Heart left ventricle (tissue), 16 donors: ENCODE measurements at places on chromosomes 7 and 10. TPM values are rescaled to one million over a fixed set of nuclear protein-coding genes. Genes with fewer than 3 reads are reported as not detected.
A peak's percentile ranks its signal among the peaks of the same experiment; 100 is the strongest.

DNA sequence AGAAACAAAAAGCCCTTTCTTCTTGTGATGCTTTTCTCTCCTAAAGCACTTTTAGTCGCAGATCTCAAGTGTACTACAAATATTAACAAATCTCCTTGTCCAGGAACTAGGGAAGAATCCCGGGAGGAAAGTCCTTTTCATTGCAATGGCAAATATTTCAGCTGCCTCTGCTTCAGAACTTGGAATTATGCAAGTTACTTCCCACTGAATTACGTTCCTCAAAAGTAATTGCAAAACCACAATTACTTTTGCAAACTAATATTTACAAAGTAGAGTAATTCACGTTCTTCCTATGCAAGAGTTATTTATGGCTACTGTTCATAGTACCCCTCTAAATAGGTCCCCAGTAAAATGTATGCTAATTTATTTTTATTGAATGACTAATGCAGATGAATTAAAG lies 14.5 kb downstream of the PRKCQ start:
- no peak for DNase-seq

DNA sequence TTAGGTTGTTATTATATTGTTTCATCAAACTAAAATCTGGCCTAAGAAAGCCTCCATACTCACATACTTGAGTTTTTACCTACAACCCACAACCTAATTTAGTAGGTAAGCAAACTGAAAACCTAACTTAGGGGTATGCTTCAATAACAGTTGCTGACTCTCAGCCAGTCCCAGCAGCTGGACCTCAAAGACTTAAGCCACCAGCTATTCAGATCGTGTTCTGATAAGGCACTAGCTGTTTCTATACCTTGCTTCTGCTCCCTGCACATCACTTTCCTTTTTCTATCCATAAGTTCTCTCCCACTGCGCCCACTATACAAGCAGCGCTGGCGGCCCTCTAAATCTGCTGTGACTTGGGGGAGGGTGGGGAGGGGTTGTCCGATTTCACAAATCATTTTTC lies 42.3 kb downstream of the SUGCT start:
- DNase-seq, result no peak

- DNase-seq, result no peak
Observed at GRCh38 chr7:28617308-28617880, 205.1 kb downstream of the CREB5 start.

DNA sequence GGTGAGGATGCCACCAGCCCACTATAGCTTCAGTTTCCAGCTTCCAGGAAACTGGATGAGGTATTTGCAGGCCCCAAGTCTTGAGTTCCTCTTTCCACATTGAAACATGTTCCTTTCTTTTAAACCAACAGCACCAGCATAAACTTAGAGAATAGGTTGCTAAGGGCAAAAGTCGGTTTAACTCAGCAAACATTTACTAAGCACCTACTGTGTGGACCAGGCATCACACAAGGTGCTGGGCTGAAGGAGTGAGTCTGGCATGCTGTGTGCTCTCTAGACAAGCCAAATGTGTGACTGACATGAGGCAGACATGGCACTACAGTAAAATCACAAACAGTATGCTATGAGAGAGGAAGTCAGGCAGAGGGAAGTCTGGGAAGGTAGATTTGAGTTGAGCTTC lies 11.0 kb upstream of the RASSF4 start:
- DNase-seq, result no peak

GRCh38 chr10:25530306-25530705 lies 355.5 kb downstream of the GPR158 start:
- DNase-seq, result no peak

- no peak for DNase-seq
Observed at GRCh38 chr10:112811741-112812551, 138.1 kb upstream of the TCF7L2 start.

- no peak for DNase-seq
Observed at GRCh38 chr7:73626814-73627213, 2.5 kb upstream of the MLXIPL start.

- DNase-seq, result no peak
Observed at GRCh38 chr10:74056050-74056818, 58.3 kb downstream of the VCL start.

- no peak for DNase-seq
Observed at GRCh38 chr7:583410-584121, 63.9 kb upstream of the PDGFA start.

DNA sequence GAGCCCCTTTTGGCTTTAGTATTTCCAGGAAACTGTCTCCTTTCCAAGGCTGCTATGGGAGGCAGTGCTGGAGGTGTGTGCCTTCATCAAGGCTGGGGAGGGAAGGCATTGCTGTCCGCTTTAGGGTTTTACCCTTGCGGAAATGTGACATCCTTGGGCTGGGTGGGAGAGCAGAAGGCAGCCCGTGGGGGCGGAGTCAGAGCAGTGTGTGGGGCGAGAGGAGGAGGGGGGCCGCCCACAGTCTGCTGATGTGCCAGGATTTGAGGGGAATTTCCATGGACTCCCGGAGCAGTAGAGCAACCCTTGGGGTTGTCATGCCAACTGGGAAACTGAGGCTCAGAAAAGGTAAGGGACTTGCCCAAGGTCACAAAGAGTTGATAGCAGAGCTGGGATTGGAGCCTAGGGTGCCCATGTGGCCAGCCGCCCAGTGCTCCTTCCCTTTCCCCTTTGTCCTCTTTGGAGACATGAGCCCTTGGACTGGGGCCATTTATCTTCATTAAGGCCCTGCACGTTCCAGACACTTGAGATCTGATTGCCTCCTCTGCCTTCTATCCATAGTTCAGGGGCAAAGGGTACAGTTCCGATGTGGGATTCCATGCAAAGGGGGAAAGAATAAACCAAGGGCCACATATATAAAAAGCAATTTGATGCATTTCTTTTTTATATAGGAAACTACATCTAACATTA lies 22.2 kb downstream of the TSPAN15 start:
- no peak for DNase-seq

DNA sequence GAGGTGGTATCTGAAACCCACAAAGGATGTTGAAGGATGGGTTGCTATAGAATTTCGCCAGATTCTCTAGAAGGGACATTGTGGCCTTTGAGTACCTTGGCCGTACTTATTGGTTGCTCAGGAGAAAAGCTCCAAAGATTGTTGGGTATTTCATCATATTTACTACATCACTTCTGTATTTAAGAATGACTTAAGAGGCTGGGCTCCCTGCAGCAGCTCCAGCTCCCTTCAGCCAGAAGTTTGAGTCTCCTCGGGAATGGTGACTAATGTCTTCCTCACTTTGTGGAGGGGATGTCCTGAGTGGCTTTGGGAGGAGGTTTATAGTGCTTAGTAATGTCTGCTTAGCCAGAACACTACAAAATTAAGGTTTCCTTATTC lies 18.1 kb downstream of the MINDY4 start:
- no peak for DNase-seq

DNA sequence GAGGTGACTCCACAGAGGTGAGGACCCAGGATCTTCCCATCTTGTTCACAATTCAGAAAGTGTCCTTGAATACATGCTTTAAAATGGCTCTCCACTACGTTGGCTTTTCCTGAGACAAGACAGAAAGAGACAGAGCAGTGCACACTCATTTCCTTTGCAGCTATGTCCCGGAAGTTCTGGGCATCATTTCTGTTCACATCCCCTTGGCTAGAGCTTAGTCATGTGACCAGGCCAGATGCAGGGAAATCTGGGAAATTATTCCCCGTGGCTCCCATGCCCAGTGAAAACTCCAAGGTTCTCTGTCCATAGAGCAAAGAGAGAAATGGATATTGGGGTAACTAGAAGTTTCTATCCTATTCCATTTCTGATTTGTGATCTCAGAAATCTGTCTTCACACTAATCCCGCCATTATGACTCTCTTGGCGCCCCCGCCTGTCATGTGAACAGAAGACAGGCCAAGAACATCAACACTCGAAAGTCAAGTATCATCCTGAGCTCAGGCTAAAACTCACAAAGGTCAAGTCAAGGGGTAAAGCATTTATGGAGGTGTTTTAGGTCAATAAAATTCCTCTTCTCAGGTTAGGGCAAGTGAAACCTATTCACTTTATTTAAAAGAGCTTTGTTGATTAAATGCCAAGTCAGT lies 251.4 kb upstream of the HABP2 start:
- no peak for DNase-seq

DNA sequence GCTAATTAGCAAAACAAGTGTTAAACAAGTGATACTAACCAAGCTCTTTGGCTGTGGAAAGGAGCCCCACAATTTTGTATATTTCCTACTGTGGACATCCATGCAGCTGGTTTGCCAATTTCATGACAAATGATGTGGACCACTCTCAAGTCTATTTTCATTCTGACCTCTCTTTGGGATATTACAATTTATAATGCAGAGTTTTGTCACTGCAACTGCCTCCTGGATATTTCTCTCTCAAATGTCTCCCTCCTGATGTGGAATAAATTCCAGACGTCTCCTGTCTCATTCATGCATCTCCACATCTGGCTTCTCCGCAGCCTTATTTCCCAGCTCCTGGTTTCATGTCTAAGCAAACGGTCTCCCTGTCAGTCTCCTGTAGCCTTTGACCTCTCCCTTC lies 80.6 kb upstream of the RHEB start:
- no peak for DNase-seq

DNA sequence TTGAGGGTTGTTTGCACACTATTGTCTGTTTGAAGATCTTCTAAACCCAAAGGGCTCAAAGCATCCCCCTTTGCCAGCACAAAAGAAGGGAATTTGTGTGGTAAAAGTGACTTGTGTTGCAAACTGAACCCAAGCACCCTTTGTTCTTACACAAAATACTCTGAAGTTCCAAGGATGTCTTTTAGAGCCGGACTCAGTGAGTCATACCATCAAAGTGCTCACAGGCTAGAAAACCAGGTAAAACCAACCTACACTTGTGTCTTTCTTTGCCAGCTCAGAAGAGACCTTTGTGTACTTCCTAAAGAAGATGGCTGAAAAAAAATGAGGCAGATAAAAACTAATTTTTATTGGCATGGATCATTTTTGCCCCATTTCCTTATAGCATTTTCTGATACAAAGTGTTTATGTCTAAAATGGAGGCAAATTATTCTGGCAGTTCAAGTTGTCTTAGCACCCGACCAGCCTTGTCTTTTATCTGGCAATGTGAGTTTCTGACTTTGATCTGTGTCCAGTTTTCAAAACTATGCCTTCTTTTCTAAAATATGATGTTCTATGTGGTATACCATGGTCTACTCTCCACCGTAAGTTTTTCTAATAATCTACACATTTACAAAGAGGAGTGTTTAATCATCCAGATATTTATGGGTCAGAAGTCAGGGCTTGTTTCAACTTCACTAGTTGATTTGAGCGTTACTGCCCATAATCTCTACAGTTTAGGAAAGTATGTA lies 128.4 kb upstream of the FZD1 start:
- DNase-seq, result no peak

- DNase-seq, result no peak
Observed at GRCh38 chr10:102735065-102735562, 8.6 kb upstream of the WBP1L start.

DNA sequence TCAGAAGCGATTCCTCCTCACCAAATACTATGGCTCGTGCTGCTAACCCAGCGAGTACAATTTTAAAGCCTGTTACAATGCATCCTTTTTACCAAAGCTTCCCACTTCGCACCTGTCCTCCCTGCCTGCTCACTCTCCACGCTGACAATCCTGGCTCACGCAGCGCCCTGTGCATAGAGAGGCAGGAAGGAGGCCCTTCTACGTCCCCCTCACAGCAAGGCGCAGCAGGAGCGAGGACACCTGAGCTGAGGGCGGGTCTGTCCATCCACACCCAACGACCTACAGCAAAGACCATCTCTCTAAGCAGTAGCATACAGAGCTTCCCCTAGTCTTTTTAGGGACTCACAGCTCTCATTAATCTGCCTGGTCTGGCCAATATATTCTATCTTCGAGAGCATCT lies 46.0 kb downstream of the MKI67 start:
- no peak for DNase-seq

- DNase-seq, result no peak
Observed at GRCh38 chr7:157684157-157684908, 347.5 kb downstream of the DNAJB6 start.

DNA sequence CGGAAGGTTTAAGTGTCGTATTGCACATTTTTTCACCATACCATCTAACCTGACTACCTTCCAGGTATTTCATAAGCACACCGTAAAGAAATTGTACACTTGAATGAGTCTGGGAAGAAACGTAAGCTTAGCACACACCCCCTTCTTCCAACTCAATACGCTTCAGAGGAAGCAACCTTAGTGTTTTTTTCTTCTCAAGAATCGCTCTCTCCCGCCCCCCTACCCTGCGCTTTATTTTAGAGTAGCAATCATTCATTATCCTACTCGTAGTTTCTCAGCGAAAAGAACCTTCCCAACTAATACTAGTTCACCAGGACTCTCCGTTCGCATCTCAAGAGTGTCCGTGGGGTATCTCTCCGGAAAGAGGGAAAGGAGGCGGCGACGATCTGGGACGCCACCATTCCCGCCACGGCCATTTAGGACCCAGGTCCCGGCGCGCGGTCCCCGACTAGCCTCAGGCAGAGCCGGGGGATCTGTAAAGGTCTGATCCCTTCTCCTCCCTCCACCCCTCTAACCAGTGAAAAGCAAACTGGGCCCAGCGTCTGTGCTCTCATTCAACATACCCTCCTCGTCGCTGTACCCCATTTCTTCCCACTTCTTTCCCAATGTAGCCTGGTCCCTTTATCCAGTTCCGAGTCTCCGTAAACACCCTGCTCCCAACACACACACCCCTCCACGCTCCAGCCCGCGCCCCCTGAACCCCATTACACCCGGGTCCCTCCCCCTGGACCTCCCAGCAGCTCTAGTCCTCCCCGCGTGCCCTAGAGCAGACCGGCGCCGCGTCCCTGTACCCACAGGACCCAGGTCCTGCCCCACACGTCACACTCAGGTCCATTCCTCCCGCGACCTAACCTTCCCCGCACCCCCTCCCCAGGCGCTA lies 16.0 kb downstream of the MYOZ1 start:
- peak; percentile 66 for DNase-seq

GRCh38 chr10:50522908-50523307 lies 100.8 kb downstream of the SGMS1 start:
- DNase-seq, result no peak

GRCh38 chr7:145212050-145212449 lies 376.2 kb upstream of the TPK1 start:
- DNase-seq, result no peak

GRCh38 chr10:118901380-118901779 lies 128.1 kb upstream of the NANOS1 start:
- DNase-seq, result no peak

DNA sequence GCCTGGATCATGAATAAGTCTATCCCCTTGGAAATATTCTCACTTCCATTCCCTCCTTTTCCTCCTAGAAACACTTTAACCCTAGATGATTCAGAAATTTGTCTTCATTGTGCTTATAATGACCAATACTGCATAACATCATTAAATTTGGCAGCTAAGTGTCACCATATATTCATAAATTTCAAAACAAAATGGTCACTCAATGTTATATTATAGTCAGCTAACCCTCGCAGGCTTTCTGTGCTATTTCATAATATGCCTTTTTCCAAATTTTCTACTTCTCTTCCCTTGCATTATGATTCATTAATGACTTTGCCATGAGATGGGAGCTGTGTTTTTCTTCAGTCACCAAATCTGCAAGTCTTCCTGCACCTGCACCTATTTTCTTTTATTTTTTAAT lies 308.3 kb upstream of the AKR1E2 start:
- DNase-seq, result no peak

- no peak for DNase-seq
Observed at GRCh38 chr7:70586822-70587221, 545.1 kb upstream of the GALNT17 start.

The IDI2 gene
- not detected for polyA plus RNA-seq

The TPK1 gene
- 4.4 TPM for polyA plus RNA-seq

The SPDYE2B gene
- polyA plus RNA-seq, result not detected

The PON3 gene
- 0.80 TPM for polyA plus RNA-seq

The MMD2 gene
- polyA plus RNA-seq, result not detected

The ASB10 gene
- polyA plus RNA-seq, result 37.1 TPM

The TET1 gene
- polyA plus RNA-seq, result 0.27 TPM

The OPN4 gene
- 0.08 TPM for polyA plus RNA-seq

The MACROH2A2 gene
- 13.3 TPM for polyA plus RNA-seq

The ARMH3 gene
- polyA plus RNA-seq, result 33.4 TPM

The VTI1A gene
- polyA plus RNA-seq, result 20.2 TPM
